ENCODE measurements at places on chromosomes 2 and 18.

- no peak for DNase-seq
Observed at GRCh38 chr2:195352581-195352980, 304.4 kb upstream of the SLC39A10 start.

- DNase-seq: no peak
Observed at GRCh38 chr18:47174545-47175116, 1.5 kb downstream of the IER3IP1 start.

GRCh38 chr2:118430510-118431164 lies 342.4 kb downstream of the INSIG2 start:
- no peak for DNase-seq

DNA sequence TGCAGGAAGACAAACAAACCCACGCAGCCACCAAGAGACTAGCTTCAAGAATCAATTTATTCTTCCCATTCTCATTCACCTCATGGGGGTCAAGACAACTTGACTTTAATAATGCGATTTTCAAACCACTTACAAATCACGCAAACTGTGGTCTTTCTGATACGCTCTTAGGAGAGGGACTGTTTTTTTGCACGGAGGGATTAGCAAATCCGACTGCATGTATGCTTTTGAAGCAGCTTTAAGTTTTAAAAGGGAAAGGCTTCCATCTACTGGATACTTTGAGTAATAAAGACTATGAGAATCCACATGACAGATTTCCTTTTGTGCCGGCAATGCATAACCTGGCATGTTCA lies 322.9 kb upstream of the KCNJ3 start:
- no peak for DNase-seq

DNA sequence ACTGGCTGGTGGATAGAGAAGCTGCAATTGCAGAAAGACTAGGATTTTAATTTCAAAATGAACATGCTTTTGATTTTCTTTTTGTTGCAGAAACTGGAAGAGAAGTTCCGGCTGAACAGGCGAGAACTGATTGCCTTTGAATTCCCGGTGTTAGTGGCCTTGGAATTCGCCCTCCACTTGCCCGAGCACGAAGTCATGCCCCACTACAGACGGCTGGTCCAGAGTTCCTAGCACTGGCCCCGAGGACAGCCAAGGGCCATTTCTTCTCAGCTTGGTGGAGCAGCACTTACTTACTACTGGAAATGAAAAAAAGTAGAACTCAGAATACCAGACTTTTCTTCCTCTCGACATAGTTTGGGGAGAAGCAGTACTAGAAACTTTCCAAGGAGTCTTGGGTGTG lies 121.9 kb downstream of the CABLES1 start:
- DNase-seq: no peak

DNA sequence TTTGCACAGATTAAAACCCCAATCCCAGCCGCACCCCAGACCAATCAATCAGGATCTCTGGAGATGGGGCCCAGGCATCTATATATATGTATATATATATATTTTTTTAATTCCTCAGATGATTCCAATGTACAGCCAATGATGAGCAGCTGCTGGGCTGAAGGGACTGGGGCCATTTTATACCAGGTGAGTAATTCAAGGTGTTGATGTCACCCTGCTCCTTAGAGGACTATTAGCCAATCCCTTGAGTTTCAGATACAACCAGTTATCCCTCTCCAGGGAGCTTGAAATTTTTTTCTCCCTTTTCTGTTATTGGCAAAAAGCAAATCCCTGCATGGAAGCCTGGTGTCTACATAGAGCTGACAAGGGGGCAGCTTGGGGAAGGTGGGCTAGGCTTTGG lies 59.8 kb downstream of the MCFD2 start:
- DNase-seq: no peak

DNA sequence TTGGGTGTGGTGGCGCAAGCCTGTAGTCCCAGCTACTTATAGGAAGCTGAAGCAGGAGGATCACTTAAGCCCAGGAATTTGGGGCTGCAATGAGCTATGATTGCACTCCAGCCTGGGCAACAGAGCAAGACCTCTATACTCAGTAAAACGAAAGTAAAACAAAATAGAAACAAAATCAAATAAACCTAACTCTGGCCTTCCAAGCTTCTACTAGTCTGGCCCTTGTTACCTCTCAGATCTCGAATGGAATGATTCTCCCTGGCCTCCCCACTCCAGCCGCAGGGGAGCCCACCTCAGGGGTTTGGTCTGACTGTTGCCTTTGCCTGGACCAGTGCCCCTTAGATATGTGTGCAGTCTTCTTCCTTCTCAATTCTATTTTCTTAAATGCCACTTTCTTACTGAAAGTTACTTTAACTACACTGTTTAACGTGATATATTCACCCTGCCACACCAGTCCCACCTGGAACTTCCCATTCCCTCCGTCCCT lies 160.0 kb upstream of the GCFC2 start:
- no peak for DNase-seq

DNA sequence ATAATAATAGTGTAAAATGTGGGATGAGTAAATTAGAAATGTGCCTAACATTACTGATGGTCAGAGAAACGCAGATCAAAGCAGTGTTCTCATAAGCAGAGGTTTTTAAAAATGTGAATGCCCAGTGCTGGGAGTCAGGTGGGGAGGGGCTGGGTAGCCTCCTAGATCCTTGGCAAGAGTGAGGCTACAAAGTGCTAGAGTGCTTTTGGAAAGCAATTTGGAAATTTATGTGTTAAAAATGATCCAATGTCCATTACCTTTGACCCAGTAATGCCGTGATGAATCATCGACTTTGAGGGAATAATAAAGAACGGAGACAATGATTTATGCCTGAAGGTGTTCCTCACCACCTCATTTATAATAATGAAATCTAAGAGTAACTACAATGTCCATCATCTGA lies 44.9 kb upstream of the TWIST2 start:
- no peak for DNase-seq

- peak; percentile 83 for DNase-seq
Observed at GRCh38 chr2:241443486-241444223, 64.7 kb downstream of the STK25 start.

DNA sequence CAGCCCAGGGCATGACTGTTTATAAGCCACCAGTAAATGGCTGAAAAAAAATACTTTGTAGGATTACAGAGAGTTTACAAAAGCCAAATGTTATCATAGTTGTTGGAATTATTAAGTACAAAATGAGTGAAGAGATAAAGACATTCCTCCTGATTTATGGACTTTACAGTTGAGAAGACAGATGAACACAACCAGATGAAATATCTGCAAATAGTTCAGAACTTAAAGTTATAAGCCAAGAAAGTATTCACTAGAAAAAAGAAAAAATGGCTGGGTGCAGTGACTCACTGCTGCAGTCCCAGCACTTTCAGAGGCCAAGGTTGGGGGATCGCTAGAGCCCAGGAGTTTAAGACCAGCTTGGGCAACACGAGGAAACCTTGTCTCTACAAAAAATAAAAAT lies 11.2 kb downstream of the PMAIP1 start:
- no peak for DNase-seq

- no peak for DNase-seq
Observed at GRCh38 chr2:41736105-41736567, 311.7 kb upstream of the PKDCC start.

GRCh38 chr2:169069341-169069740 lies at the start of gene DHRS9:
Gene DHRS9 (plus strand): TSS chr2:169069563. CDS start chr2:169081582, 12,019 bp downstream.
- DNase-seq: no peak

DNA sequence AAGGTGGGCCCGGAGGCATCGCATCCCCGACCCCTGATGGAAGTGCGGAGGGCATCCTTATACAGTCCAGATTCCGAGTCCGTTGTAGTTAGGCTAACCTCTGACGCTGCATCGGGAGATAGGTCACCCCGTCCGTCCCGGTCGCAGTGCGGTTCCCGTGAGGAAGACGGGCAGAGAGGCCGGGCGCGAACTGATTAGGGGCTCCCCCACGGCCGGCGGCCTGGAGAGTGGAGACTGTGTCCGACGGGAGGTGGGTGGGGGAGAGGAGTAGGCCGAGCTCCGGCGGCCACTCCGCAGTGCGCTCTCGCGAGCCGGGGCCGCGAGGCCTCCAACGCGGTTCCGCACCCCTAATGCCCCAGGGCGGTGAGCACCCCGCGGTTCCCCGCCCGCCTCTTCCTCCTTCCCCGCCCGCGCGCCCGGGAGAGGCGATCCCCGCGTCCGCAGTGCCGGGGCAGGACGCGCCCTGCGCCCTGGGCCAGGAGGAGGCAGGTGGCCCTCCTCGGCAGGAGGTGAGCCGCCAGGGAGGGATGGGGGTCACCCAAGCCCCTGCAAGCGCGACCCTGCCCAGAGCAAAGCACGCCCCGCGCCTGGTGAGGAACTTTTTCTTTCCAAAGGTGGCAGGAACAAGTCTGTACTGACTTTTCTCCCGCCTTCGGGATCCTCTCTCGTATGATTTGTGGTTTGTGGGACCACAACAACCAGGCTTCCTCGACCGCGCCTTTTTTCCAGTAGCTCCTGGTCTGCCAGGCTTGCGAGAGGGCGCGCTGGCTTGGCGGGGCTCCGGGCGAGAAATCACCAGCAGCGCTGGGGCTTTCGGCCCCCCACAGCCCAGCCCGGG lies 1.4 kb upstream of the SP5 start:
- peak; percentile 37 for DNase-seq

DNA sequence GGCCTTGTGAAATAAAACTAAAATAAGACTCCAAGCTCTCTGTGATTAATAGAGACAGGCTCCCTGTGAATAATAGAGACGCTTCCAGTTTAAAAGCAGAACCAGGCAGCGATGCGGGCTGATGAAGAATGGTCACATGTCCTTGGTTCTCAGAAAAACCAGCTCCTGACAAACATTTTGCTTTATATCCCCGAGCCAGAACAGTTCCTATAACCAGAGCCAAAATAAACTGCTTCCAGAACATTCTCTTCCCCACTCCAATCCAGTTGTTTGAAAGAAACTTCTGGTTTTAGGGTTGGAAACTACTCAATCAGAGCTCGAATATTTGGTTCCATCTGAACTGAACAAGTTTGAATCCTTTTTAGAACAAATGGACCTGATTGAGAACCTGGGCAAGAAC lies 213.7 kb downstream of the TSN start:
- no peak for DNase-seq

DNA sequence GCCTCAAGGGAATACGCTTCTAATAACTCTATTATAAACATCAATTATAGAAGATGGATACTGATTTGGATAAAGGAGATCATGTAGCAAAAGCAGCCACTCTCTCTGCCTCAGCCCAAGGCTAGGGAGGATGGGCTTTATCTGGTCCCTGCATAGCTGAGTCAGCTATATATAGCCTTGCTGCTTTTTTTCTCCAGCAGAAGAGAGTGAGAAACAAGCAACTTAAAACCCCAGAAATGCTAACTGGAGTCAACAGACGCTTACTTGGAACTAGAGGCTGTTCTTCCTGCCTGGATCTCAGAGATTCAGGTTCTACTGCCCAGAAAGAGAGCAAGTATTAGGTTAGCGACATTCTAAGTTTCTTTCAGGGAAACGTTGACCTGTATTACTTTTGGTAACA lies 426.7 kb upstream of the KLHL29 start:
- no peak for DNase-seq

- no peak for DNase-seq
Observed at GRCh38 chr2:98034745-98035144, 39.0 kb upstream of the TMEM131 start.

DNA sequence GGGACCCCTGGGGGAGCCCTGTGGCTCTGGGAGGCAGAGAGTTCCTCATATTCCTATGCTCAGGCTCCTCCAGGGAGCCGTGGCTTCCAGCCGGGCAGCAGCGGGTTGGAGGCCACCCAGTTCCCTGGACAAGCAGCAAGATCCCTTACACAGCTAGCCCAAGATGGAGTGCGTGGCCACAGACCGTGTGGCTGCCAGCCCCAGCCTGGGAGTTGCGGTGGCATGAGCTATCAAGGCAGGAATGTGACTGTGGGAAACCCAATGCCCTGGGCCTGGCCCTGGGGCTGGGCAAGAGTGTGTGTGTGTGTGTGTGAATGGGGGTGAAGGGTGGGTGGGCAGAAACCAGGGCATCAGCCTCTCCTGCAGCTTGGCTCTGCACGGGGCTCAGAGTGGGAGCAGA lies 130.5 kb downstream of the DYSF start:
- DNase-seq: no peak

DNA sequence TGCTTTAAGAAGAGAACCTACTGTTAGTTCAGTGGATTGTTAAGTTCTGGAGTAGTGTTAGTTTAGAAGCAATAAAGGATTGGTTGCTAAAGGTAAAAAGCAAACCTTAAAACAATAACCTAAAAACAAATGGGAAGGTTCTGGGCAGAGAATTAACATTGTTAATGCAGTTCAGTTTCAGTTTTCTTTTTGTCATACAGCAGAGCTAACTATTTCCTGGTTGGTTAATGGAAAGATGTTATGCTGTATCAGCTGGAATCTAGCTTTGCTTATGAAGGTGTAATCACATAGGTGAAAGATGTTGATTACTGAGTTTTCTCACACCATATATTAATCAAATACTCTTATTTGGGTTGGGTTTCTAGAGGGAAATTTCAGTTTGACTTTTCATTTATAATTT lies 23.8 kb downstream of the SMAD4 start:
- DNase-seq: no peak

- no peak for DNase-seq
Observed at GRCh38 chr2:890214-890613, 60.4 kb upstream of the SNTG2 start.

GRCh38 chr18:32553640-32554365 lies 83.1 kb upstream of the GAREM1 start:
- DNase-seq: no peak

DNA sequence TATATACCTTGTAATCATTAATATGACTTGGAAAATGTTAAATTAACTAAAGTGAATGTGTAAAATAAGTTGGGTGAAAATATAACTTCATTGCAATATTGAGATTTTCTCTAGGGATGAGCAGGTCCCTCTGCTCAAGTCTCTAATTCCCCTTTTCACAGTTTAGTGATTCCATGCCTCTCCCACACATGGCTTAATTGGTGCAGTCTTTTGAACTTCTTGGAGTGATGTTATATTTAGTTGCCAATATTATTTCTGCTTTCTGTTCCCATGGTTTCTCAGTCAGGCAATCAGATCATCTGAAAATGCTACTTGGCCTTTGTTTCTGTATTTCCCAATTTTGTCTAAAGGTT lies 233.7 kb upstream of the SPOPL start:
- DNase-seq: no peak

DNA sequence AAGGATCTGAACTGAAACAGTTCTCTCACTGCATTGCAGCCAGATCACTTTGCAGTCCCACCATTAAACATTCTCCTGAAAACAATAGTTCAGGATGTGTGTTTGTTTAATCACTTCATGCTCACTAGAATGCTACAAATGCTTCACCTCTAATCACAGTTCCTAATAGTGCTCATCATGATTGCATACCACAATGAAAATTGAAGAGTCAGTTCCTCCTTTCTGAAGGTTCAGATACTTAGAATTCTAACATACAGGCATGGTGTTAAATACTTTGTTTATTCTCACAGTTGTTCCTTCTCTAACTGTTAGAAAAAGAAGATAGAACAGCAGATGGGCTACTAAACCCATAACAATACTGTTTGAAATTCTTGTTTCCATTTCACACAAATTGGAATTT lies 622.3 kb upstream of the ACVR2A start:
- DNase-seq: no peak

DNA sequence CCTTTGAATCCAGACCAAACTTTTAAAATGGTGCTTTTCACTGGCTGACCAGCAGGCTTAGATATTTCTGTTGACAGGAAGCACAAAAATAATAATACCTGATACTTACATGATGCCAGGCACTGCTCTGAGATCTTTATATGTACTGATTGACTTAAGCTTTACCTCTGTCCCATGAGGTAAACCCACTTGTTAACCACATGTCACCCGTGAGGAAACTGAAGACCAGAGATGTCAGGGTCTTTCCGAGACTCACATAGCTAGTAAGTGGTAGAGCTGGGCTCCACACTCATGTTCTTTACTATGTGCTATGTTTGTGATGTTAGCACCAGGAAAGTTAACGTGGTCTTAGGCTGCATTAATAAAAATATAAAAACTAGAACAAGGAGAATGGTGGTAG lies 297.7 kb downstream of the PLCL1 start:
- no peak for DNase-seq

- DNase-seq: no peak
Observed at GRCh38 chr2:118386641-118387302, 298.5 kb downstream of the INSIG2 start.
